ENCODE measurements at places on chromosomes 2 and 18.
A peak's percentile ranks its signal among the peaks of the same experiment; 100 is the strongest.

GRCh38 chr2:101717071-101717845 is 19.8 kb downstream of the MAP4K4 start:
- DNase-seq = no peak

DNA sequence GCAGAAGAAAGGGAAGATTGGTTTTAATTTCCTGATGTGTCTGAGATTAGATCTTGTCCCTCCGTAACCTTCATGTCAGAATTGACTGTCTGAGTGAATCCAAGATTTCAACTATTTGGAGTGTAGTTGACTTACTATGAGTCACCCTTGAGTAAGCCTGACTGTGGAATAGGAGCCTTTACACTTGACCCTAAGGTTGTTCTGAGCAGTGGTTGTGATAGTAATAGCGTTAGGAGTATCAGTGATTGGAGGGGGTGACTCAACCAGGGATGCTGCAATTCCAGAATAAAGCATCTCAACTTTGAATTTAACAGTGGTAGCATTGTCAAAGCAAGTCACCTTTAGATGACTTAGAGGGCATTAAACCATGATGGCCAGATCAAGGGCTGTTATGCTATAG is 979.5 kb upstream of the FAM98A start:
- no peak for DNase-seq

GRCh38 chr2:15158532-15158931 is 402.6 kb downstream of the NBAS start:
- DNase-seq = no peak

DNA sequence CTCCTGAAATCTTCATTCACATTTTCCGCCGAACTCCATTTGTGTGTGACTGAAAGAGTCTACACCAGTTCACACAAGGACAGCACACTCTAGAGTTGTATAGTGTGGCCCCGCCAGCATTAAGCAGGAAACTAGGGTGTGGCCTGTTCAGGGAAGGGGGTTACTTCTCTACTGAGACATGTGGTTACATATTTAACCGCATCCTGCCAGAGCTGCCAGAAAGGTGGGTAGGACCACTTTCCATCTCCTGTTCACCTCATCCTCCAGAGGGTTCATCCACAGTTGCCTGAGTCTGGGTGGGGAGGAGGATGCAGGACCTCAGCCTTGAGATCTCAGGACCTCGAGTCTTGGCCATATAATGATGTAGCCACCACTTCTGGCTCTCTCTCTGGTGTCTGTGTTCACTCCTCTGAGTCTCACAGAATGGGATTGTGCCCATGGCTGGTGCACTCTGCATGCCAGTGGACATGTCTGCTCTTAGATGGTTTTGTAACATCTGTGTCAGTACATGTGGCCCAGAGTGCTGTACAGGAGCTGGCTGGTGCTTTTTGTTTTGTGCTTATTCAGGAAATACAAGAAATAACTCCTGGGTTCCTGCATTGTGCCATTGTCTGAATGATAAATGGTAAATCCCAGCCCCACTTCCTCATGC is 7.7 kb upstream of the SP140L start:
- peak; percentile 67 for DNase-seq

DNA sequence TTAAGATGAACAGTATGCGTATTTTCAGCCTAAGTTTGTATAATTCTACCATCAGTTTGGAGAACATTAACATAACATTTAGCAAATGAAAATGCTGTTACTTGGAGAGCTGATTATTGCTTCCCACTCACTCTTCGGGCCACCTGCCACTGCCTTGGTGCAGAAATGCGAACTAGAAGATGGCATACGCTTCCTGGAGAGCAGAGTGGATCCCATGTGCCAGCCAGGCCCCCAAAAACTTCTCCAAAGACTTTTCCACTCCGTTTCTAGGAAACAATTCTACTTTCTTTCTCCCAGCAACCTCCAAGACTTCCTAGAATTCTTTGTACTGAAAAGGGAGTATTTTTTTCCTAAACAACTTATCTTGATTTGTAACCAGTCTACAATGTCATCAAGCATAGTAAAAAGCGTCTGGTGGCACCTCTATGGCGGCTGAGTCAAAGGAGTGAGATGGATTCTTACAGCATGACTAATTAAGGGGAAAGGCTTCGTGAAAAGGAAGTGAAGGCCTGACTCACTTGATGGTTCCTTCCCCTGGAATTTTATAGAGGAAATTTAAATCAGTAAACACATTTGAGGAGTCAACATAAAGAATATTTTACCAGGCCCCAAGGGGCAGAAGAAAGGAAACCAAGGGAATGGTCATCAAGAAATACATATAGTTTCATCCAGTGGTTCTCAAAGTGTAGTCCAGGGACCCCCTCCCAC is 36.6 kb downstream of the FEZ2 start:
- no peak for DNase-seq

- DNase-seq = no peak
These were observed 92.7 kb downstream of the NCKAP5 start for GRCh38 chr2:133475610-133476009.

GRCh38 chr2:235850771-235851551 is 317.2 kb downstream of the GBX2 start:
- no peak for DNase-seq

DNA sequence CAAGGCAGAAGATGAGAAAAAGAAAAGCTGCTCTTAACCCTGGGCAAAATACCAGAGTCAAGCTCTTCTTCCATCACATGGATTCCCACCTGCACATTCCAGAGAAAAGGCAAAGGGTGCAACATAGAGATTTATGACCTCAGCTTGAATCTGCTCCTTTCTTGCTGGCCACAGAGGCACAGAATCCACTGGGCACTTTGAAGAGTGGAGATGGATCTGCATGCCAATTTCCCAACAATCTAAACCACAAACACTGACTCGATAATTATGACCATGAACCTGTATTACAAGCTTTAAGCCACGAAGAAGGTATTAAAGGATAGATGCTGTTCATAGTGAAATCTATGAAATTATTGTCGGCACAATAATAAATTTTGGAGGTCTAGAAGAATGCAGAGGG is 237.3 kb downstream of the PID1 start:
- DNase-seq = no peak

DNA sequence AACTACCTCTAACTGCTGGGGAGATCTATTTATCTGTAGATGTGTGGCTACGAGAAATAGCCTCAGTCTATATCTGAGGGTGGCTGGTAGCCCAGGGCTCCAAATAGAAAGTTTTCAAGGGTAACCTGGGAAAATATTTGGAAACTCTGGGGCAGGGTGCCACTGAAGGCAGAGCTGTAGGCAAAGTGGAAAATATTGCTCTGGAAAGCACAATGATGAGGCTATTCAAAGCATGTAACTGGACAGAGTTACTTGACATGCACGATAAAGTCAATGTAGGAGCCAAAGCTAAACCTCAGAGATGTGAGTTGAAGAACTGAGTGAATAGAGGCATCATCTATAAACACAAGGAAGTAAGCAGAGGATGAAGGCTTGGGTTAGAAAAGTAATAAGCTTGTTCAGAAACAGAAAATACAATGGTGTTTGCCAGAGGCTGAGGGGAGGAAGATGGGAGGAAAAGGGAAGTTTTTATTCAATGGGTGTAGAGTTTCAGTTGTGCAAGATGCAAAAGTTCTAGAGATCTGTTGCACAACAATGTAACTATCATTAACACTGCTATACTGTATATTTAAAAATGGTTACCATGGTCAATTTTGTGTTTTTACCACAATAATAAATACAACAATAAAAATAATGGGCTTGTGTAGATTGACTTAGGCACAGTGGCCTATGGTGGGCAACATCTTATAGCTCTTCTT is 171.6 kb downstream of the MBD2 start:
- DNase-seq = no peak
